ENCODE measurements at places on chromosomes 11 and 22.
A peak's percentile ranks its signal among the peaks of the same experiment; 100 is the strongest.

DNA sequence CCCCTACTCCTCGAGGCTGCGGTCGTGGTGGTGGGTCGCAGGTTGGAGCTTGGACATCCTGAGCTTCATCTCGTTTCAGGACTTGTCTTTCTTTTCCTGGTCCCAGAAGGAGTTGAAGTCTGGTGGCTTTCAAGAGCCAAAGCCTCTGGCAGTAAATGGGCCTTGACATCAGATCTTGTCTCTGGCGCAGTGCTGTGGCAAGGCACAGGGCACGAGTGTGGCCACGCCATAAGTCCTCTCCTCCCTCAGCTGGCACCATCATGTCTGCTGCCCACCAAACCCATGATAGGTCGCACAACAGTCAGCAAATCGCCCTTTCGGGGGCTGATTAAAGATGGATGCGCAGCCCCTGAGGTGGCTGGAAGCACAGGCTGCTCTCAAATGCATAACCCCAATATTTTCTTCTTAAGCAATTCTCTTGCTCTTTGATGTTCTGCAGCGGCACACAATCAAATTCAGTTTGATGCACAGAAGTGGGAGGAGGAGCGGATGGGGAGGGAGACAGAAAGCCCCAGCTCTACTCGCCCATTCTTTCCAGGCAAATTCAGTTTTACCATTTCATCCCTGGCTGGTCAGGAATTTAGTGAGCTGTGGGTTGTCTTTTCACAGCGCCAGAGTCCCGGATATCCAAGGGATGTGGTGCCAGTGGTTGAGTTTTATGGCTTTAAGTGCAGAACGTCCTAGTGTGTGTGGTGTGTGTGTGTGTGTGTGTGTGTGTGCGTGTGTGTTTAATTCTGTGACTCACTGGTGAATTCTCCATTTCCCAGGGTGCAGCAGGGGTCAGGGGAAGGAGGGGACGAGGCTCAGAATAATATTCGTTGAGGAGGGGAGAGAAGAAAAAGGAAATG is 162.0 kb downstream of the DSCAML1 start:
- DNase-seq, result no peak

DNA sequence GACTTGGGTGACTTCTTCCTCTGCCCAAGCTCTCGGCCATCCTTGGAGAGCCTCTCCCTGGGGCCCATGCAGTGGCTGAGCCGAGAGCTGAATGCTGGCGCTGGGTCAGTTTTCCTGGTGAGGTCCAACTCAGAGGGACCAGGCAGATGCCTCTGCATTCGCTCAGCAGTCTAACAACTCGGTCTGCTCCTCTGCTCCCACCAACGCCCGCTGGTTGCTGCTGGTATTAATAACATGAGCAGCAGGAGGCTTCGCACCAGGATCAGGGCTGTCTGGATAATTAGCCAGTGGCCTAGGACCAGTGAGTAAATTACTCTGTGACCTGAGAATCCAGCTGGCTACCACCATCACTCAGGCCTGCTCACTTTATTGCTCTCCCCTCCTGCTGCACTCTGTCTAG is 77.7 kb upstream of the FAM181B start:
- DNase-seq, result no peak

GRCh38 chr11:110526323-110526722 is 96.6 kb downstream of the FDX1 start:
- no peak for DNase-seq

- DNase-seq, result peak; percentile 35
Observed at GRCh38 chr11:123357990-123358827, 71.9 kb upstream of the GRAMD1B start.

GRCh38 chr22:48828688-48829087 is 999.0 kb downstream of the BRD1 start:
- DNase-seq, result no peak

GRCh38 chr22:49582678-49583077 is 245.0 kb downstream of the BRD1 start:
- DNase-seq, result no peak

GRCh38 chr11:103637295-103637694 is 399.1 kb upstream of the DDI1 start:
- DNase-seq, result no peak

- no peak for DNase-seq
Observed at GRCh38 chr11:110187731-110188130, 94.5 kb downstream of the ZC3H12C start.

DNA sequence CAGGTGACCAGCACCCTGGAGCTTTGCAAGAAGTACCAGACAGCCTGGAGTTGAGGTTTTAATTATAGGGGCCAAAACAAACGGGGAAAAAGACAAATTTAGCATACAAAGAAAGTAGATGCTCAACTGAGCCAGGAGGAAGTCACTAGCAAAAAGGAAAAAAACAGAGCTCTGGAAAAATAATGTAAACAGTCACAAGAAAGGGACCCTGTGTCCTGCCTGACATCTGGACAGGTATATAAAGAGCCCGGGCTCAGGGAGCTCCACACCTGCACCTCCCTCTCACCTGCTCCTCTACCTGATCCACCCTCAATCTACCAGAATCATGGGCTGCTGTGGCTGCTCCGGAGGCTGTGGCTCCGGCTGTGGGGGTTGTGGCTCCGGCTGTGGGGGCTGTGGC is at the start of gene KRTAP5-10:
KRTAP5-10 (plus strand) TSS at position 301 of the 400 bp plus-strand sequence; CDS start at position 326, 25 bp downstream.
- no peak for DNase-seq

DNA sequence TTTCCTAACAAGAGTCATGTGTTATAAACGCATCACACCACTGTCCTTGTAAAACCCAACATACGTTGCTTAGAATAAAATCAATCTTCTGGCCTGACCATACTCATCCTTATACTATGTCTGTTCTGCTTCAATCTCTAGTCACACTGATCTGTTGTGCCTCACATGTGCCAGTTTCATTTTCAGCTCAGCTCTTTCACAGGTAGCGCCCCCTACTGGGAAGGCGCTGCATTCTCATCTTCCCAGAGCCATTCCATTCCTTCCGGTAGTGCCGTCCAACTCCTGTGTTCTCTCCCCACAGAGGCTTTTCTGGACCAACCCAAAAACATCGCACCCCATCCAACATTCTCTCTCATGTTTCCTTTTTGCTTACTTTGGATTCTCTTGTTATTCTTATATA is 22.2 kb downstream of the CASP5 start:
- DNase-seq, result peak; percentile 57

DNA sequence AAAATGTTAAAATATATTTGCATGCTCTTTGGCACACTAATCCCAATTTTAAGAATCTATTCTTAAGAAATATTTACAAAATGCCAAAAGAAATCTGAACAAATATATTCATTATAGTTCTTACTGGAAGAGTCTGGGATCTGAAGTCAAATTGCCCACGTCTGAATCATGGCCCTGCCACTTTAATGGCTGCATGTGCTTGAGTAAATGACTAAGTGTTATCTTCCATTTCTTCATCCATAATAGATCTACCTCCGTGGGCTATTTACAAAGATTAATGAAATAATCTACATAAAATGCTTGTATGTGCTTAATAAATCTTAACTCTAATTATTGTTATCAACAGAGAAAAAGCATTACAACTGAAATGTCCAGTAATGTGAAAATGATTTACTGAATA is 24.5 kb upstream of the DKK3 start:
- no peak for DNase-seq

GRCh38 chr11:61917334-61918109 is at the start of gene RAB3IL1:
TSS of gene RAB3IL1 (minus strand) at chr11:61917566. CDS start at chr11:61917367, 199 bp downstream.
- no peak for DNase-seq

- no peak for DNase-seq
Observed at GRCh38 chr11:34999453-34999852, 83.0 kb downstream of the PDHX start.

GRCh38 chr11:17743808-17744119 is 9.2 kb downstream of the KCNC1 start:
- no peak for DNase-seq

DNA sequence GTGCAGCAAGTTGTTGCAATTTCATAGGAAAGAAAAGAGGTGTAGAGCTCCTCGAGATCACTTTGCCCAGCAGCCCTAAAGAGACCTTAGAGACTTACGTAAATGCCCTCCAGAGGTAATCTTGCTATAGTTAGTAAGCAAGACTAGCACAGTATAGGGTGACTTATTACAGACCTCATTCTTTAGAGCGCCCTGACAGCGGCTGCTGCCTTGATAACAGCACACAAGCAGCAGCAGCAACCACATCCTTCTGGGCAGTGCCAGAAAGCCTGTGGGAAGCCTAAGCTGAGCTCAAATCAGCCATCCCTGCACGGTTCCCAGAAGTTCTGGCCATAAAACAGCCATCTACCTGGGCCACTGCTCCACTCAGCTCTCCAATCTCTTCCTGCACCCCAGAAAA is 22.6 kb upstream of the OR56B1 start:
- no peak for DNase-seq

DNA sequence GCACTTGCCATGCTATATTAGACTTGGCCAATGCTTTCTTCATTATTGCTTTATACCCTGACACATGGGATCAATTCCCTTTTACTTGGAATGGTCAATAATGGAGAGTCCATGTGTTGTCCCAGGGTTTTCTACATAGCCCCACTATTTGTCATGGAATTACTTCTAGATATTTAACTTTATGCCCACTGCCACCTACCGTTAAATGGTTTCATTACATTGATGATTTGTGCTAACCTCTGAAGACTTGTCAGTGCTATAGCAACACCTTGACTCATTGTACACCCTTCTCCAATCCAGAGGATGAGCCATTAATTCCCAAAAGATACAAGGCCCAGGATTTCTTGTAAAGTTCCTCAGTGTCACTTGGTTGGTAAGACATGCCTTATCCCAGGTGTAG is 31.4 kb upstream of the SLC22A25 start:
- DNase-seq, result no peak

- no peak for DNase-seq
Observed at GRCh38 chr11:72411623-72412419, 22.5 kb downstream of the CLPB start.

DNA sequence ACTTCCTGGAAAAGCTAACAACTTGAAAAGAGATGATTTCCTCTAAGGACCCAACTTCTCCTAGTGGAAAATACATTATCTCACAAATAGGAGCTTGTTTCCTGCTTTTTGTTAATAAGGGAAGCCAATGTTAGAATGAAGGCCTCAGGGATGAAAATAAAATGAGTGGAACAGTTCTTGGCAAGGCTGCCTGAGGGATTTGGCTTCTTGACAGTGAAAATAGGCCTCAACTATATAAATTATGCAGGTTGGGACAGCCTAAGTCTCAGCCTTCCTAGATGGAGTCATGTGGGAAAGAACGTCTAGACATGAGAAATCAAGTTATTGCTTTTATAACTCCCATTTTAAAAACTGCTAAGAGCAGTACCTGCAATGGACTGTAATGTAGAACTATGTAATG is 92.8 kb upstream of the FIBIN start:
- DNase-seq, result no peak

GRCh38 chr11:57116654-57117053 is 65.1 kb upstream of the LRRC55 start:
- no peak for DNase-seq

DNA sequence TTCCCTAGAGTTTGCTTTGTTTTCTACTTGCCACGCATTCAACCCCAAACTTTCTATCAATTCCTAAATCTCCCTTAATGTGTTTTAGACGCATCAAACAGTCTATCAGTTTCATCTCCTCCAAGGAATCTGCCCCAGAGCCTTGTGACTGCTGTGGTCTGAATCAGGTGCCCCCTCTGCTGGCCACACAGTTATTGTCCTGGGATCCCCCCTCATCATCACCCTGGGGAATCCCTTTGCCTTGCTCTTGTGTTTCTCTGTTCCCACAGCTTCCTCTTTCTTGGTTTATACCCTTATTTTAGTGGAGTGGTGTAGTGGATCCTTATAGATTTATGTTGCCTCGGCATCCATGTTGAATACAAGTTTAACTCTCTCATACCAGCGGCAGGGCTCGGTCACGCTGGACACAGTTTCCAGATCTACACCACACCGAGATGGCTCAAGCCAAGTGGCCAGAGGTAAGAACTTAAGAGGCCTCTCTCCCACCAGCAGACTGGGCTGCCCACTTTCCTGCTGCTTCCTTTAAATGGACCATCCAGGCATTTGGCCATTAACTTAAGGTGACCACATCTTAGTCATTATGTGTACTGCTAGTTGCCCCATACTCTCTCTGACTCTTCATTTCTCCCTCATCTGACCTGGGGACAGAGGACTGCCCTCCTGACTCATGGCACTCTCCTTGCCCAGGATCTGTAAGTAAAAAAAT is 8.2 kb downstream of the UPB1 start:
- DNase-seq, result peak; percentile 66
